B cell (primary cell): ENCODE measurements at places on chromosomes 5 and 9. TPM values are rescaled to one million over a fixed set of nuclear protein-coding genes. Genes with fewer than 3 reads are reported as not detected.

GRCh38 chr5:143610946-143611345 lies 201.0 kb upstream of the HMHB1 start:
- no peak for DNase-seq

DNA sequence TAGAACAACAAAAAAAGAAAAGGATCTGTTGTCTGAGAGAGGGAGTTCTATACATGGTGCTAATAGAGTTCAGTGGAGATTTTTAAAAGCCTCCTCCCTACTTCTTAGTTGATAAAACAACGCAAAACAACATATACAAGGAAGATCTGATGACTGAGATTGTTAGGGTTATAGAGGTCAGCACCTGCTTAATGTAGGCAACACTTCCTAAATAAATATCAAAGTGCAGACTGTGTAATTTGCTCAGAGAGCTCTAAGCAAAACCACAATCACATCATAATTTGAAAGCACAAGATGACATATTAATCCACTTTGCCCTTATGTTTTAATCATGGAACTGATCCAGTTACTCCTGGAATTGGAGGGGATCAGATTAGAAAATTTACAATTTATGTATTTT lies 474.5 kb downstream of the PRR16 start:
- no peak for DNase-seq

- no peak for DNase-seq
Measured at GRCh38 chr9:91037511-91038482, 236.2 kb downstream of the SYK start.

DNA sequence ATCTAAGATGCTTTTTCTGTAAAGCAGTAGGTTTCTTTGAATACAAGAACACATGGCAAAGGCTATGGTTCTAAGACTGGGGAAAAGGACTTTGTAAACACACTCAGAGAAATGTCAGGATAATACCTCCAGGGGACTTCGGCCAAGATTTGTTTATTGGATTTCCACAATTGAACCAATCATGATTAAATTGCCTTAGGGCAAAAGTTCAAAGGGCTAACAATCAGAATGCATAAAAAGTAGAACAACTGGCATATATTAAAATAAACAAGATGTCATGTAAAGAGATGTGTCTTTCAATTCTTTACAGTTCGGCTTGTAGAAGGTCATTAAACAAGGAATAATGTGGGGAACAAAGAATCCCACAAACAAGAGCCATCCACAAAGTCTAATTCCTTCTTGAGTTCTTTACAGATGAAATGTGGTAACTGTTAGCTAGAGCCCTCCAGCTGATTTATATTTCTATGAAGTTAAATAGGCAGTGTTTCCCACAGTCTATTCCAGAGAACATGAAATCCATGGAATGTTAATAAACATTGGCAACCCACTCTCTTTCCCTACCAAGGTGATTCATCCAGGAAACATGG lies 565.5 kb downstream of the ZNF608 start:
- DNase-seq: no peak

DNA sequence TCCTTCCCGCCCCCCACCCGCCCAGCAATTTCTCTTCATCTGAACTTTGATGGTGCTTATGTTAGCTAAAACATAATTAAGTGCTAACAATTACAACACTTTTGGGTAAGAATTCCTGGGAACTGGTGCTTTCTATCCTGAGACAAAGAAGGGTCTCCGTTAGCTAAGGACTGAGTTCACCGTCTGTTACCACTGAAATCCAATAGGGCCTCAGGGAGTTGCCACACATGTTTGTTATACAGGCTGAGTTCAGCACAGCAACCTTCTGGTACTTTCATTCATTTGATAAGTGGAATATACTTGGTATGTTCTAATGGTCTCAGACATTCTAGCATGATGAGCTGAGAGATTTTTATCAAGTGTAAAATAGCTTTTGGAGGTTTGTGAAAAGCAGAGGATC lies 437.9 kb downstream of the EFNA5 start:
- DNase-seq: no peak

GRCh38 chr9:123568691-123569688 lies 213.0 kb downstream of the CRB2 start:
- no peak for DNase-seq

GRCh38 chr5:104891596-104891995 lies 1329.0 kb upstream of the NUDT12 start:
- no peak for DNase-seq

- peak; percentile 53 for DNase-seq
Measured at GRCh38 chr9:19493174-19493811, 84.5 kb downstream of the ACER2 start.

DNA sequence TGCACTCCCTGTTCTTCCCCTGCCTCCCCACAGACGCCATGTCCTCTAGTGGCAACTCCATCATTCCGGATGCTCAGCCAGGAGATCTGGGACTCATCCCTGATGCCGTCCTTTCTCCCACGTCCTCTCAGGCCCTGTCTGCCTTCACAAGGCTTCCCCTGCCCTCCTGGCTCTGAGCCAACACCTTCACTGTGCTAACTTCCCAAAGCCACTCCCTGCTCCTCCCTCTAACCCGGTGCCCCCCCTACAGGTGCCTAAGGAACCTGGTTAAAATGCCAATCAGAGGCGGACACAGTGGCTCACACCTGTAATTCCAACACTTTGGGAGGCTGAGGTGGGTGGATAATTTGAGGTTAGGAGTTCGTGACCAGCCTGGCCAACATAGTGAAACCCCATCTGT lies 67.6 kb downstream of the LMX1B start:
- no peak for DNase-seq

GRCh38 chr9:68961587-68961986 lies 52.3 kb downstream of the PRKACG start:
- no peak for DNase-seq

DNA sequence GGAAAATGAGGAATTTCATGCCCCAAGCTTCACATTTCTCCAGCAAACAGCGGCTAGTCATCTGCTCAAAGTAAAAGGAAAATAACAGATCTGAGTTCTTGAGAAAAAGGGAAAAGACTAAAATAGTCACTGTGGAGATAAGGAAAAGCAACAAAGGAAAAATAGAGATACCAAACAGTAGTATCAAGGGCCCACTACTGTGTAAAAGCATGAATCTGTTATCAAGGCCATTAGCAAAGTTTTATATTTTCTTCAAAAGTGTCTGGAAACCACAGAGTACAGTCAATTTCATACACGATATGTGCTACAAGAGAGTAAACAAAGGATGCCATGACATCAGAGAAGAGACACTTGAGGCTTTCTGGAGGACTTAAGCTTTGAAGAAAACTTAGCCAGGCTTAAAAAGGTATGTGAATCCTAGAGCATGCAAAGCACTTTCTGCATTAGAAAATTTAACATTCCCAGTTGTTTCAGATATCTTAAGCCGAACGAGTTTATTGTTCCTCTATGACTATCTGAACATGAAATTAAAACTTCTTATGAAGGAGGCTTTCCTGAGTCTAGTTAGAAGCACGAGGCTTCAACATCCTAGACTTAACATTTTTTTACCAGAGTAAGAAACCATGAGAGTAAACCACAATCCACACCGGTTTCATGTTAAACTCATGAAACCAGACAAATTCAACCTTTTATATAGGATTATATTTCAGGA lies 1.2 kb downstream of the TTC33 start:
- no peak for DNase-seq

GRCh38 chr9:84068872-84069271 lies 88.3 kb downstream of the RMI1 start:
- DNase-seq: no peak

DNA sequence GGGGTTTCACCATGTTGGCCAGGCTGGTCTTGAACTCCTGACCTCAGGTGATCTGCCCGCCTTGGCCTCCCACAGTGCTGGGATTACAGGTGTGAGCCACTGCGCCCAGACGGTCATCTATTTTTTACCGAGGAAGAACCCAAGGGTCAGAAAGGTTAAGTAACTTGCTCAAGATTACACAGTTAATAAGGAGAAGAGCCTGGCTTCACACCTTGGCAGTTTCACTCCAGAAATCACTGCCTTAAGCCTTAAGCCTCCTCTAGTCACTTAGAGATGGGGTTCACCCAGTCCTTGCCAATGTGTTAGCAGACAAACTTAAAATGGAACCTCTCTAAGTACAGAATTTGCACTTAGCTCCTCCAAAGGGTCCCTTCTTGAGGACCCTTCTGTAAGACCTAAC lies 116.3 kb downstream of the PTTG1 start:
- DNase-seq: no peak

GRCh38 chr5:138937392-138938387 lies 62.6 kb upstream of the LRRTM2 start:
- DNase-seq: no peak

GRCh38 chr5:158786390-158786789 lies 313.3 kb downstream of the EBF1 start:
- no peak for DNase-seq

DNA sequence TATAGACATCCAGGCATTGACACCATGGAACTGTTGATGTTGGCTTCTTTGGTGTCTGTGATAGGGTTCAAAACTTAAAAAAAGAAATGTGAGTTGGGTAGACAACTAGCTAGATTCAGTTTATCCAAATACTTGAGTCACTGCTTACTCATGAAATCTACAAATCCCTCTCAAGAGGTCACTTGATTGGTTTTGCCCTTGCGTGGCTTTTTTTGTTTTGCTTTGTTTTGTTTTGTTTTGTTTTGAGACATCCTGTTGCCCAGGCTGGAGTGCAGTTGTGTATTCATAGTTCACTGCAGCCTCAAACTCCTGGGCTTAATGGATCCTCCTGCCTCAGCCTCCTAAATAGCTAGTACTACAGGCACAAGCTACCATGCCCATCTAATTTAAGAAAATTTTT lies 10.5 kb upstream of the ENTREP1 start:
- DNase-seq: no peak

DNA sequence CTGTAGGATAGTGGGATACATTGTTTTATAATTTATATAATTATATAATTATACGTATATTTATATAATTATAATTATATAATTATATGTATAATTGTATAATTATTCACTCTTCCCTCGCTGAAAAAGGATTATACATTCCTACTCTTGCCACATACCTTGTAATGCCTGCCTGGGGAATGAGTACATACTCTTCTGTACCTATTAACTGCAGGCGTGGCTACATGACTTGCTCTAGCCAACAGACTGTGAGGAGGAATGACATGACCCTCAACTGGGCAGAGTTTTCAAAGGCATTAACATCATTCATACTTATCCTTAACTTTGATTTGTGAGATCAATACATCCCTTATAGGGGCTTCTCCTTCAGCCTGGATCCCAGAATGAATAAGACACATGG lies 19.1 kb downstream of the ERMP1 start:
- no peak for DNase-seq

DNA sequence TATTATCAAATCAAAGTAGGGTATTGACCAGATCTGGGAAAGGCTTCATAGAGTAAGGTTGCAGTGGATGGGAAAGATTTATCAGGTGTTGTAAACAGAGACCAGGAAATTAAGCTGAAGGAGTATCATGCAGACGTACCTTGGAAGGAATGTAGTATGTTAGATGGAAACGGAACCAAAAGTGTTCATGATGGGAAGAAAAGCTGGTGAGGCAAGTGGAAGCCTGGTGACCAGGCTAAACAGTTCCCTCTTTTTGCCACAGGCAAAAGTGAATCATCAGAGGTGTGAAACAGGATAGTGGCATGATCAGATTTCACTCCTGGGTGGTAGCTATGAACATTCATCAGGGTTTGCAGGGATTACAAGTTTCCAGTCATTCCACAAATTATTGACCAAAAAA lies 780.1 kb upstream of the DMAC1 start:
- DNase-seq: no peak

- no peak for DNase-seq
Measured at GRCh38 chr5:135154197-135154596, 120.2 kb upstream of the PITX1 start.

- DNase-seq: no peak
Measured at GRCh38 chr9:117273612-117274011, 141.2 kb downstream of the ASTN2 start.

DNA sequence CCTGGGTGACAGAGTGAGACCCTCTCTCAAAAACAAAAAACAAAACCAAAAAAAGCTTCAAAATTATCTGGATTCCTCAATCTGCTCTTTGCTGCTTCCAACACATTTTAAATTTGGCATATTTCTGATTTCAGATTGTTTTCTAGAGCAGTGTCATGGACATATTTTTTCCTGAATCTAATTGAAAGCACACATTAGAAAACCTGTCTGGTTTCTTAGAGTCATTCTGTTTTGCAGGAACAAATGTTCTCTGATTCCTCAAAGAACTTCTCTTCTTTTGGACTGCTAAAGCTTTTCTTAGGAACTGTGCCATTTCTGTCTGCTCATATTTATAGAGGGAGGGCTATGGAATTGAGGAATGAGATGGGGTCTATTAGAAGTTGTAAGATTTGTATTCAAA lies 81.6 kb downstream of the RAI14 start:
- DNase-seq: no peak

GRCh38 chr5:79002374-79002773 lies 17.3 kb upstream of the ARSB start:
- no peak for DNase-seq

- no peak for DNase-seq
Measured at GRCh38 chr5:13944560-13945199, at the start of gene DNAH5. DNAH5 (minus strand) TSS chr5:13944688; CDS start chr5:13944438, 250 bp downstream.

- no peak for DNase-seq
Measured at GRCh38 chr9:77595426-77596095, 52.6 kb downstream of the GNA14 start.

GRCh38 chr5:30749971-30750370 lies 443.5 kb upstream of the CDH6 start:
- DNase-seq: no peak

DNA sequence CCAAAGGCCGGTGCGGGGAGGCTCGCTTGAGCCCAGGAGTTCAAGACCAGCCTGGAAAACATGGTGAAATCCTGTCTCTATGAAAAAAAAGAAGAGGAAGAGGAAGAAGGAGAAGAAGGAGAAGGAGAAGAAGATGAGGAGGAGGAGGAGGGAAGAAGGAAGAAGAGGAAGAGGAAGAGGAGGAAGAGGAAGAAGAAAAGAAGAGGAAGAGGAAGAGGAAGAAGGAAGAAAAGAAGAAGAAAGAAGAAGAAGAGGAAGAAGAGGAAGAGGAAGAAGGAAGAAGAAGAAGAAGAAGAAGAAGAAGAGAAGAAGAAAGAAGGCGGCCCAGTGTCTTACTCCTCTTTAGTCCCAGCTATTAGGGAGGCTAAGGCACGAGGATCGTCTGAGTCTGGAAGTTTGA lies 44.8 kb upstream of the XPA start:
- DNase-seq: no peak

The OLFML2A gene
- 0.88 and 1.2 TPM in 2 replicates for polyA plus RNA-seq

The PTGDS gene
- polyA plus RNA-seq: 0.13 and 0.25 TPM in 2 replicates

The ACSL6 gene
- polyA plus RNA-seq: 0.03 and 0.72 TPM in 2 replicates

The PCDHAC1 gene
- not detected in 2 replicates for polyA plus RNA-seq

The OR13F1 gene
- not detected in 2 replicates for polyA plus RNA-seq

The CFAP157 gene
- polyA plus RNA-seq: 0.03 TPM in 1 of 2 replicates, not detected in the other

The TMEM215 gene
- not detected in 2 replicates for polyA plus RNA-seq

The SPOCK1 gene
- not detected in 2 replicates for polyA plus RNA-seq

The B4GALT1 gene
- polyA plus RNA-seq: 49.2 and 69.0 TPM in 2 replicates

The SEMA5A gene
- not detected in 2 replicates for polyA plus RNA-seq
